ENCODE measurements at places on chromosomes 3 and 15.
A peak's percentile ranks its signal among the peaks of the same experiment; 100 is the strongest.

DNA sequence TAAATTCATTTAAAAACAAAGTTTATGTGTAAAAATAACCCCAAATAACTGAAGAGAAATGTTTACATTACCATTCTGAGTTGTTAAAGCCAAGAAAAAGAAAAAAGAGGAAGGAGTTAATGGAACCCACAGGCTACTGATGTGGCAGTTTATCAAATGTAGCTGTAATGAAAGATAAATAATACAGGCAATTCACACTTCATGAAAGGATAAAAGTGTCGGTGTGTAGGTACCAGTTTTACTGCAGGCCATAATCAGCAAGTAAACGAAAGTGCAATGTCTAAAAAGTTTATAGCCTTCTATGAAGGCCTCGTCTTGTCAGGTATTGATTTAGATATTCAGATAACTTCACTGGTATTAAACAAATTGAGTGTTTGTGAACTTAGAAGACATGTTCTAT, 164.6 kb downstream of the DPH6 start:
- no peak for DNase-seq

- DNase-seq, result peak; percentile 6
These were observed 188.1 kb downstream of the USP13 start for GRCh38 chr3:179840985-179841384.

DNA sequence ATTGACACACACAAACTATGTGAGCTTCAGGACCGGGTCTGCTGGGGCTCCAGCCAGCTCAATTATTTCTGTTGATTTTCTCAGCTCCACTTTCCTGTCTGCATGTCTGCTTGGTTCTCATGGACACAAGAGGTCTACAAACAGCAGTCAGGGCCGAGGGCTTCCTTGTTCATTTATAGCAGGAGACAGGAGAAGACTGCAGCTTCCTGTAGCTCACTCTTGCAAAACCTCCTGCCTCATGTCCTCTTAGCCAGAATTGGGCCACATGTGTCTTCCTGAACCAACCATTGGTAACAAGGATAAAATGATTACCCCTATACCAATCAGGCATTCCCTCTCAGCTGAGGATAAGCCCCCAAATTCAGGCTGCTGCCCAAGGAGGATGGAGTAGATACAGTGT, 182.8 kb downstream of the TLE3 start:
- no peak for DNase-seq

GRCh38 chr3:117434661-117435412, 725.3 kb downstream of the TUSC7 start:
- DNase-seq, result no peak

DNA sequence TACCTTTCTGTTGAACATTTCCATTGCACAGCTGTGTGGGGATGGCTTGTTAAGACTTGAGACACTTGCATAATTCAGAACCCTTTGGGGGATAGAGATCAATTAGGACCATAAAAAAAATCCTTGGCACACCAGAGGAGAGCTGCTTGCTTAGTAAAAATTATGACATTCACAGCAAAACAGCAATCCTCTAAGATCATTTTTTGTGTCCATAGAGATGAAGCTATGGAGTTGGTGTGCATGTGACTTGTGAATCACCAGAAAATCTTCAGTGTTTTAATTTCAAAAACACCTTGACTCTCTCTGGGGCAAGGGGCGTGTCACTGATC, 7.7 kb downstream of the COL8A1 start:
- DNase-seq, result no peak

DNA sequence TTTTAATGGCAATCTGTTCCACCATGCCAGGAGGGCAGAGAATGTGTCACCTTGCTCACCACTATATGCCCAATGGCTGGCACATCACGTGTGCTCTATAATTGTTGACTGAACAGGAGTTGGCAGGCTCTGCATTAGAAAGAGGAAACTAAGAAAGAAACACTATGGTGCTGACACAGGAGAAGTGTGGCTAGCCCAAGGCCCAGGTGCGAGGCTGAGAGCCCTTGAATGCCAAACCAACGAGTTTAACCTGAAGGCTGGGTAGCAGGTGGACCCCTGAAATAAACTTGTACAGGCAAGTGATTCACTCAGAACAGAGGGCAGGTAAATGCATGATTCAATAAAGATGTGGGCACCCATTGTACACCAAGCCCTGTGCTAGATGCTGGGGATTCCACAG, 2.4 kb downstream of the CHCHD4 start:
- no peak for DNase-seq

- DNase-seq, result no peak
These were observed 923.0 kb downstream of the DIPK2A start for GRCh38 chr3:144894576-144894975.

DNA sequence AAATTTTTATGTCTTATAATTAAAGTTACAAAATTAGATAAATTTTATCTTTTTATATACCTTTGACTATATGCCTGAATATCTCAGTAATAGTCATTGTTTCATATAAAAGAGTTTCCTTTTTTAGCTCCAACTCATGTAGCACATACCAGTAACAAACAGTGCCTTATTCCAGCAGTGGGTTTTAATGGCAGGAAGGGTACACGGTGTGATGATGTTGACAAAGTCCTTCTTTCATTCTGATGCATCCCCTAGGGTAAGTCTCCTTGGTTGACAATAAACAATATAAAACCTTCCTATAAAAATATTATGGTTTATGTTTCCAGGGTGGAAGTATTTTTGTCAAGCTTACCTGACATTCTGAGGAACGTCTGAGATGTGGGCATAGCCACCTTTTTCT, 77.2 kb upstream of the FGF12 start:
- DNase-seq, result no peak

GRCh38 chr3:145719114-145719513, 441.9 kb downstream of the PLOD2 start:
- no peak for DNase-seq

- no peak for DNase-seq
These were observed 18.3 kb downstream of the ACAA1 start for GRCh38 chr3:38118421-38119247.

- no peak for DNase-seq
These were observed 24.9 kb upstream of the GNB4 start for GRCh38 chr3:179476215-179476614.

- no peak for DNase-seq
These were observed 443.5 kb downstream of the OTOL1 start for GRCh38 chr3:161939918-161940620.

DNA sequence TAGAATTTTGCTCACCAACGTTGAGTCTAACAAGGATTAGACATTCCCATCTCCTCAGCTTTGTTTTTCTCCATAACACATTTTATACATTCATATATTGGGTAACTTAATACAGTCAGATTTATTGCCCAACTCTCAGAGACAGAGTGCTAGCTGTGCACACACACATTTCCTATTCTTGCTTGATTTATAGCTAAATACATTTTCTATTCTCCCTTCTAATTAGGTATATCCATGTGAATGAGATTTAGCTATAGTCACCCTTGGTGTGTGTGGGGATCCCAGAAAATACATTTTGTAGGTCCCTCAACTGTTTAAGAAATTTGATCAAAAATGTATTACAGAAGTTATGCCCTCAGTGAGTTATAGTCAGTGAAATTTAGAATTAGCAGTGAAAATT, 715.4 kb downstream of the NSUN3 start:
- DNase-seq, result no peak

DNA sequence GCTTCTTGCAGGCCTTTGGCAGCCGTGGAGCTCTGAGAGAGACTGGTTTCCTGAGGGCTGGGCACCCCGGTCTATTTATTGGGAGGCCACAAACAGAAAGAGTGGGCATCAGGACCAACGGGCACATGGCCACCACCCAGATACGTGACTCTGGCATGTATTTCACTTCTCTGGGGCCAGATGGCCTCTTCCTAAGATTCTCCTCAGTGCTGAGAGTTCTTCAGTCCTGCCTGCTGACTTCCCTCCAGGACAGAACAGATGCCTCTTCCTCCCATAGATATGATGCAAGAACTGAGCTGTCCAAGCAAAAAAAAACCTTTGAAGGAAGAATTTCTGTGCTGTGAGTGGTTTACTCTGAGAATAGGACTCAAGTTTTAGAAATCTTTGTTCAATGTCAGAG, 107.7 kb downstream of the IGF2BP2 start:
- DNase-seq, result peak; percentile 81

- DNase-seq, result no peak
These were observed 97.1 kb upstream of the TNFAIP8L3 start for GRCh38 chr15:51191766-51192165.

GRCh38 chr3:33716227-33716626, 1.8 kb downstream of the CLASP2 start:
- no peak for DNase-seq

- no peak for DNase-seq
These were observed 169.3 kb downstream of the LPP start for GRCh38 chr3:188323067-188323842.

DNA sequence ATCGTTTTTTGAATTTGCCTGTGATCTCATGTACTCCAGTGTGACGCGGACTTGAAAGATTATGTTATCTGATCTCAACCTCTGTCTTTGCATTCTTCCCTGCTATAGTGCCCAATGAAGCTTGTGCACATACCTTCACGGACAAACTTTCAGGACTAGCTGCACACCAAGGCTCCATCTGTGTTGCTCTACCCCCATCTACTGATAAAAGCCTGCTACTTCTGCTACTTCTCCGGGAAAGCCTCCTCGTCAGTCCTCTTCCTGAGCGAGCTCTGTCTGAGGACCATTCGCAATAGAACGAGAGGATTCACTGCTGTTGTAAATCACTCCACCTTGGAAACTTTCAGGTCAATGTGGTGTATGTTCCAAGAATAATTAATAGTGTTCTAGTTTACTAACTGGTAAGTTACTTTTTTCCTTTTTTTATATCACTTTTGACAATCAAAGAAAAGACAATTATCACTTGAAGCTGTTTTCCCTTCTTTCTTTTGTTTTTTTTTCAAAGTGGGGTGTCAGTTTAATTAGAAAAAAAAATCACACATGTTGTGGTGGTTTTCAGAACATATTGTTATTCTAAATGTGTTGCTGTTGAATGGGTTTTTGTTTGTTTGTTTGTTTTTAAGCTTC, 217.6 kb downstream of the ARRDC4 start:
- DNase-seq, result peak; percentile 85

GRCh38 chr3:100252001-100252400, 8.8 kb upstream of the TBC1D23 start:
- no peak for DNase-seq

- DNase-seq, result no peak
These were observed 8.4 kb upstream of the CA12 start for GRCh38 chr15:63389902-63390670.

Measured in AG08395 (cell line).